Psoas muscle (tissue), 8 donors: ENCODE measurements at places on chromosomes 2 and 18.

DNA sequence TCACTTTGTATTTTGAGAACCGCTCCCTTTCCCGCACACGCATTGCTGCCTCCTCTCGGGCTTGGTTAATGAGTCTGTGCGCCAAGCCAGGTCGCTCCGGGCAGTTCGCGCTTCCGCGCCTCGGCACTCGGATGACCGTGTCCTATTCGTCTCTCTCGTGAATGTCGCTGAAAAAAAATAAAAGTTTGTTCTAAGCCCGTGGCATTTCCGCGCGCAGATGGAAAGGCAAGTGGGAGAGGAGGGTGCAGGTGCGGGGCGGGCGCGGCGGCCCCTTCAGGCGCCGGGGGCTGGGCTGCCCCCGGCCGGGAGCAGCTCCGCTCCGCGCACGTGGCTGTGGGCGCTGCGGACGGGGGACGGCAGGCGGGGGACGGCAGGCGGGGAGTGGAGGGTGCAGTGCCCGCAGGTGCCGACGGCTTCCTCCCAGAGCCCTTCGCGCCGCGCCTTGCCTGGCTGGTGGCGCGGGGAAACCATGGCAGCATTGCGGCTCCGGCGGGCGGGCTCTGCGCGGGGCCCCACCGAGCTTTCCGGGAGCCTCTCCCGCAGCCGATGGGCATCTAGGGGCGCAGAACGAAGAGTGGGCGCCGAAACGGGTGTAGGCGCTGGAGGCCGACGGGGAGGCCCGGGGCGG lies 159.6 kb upstream of the SIX2 start:
- peak overlapping the region; percentile 72 for H3K27ac ChIP-seq
- no peaks in the 10 kb centered on the region for H3K36me3 ChIP-seq
- peaks cover 9% of the 10 kb centered on the region for H3K4me1 ChIP-seq
- no peaks in the 10 kb centered on the region for H3K27me3 ChIP-seq
- peak; percentile 24 for DNase-seq
- peak overlapping the region; percentile 82 for H3K4me3 ChIP-seq

- H3K4me3 ChIP-seq, result peak overlapping the region; percentile 59
- H3K4me1 ChIP-seq, result peaks cover 9% of the 10 kb centered on the region
- no peak overlapping the region for H3K27ac ChIP-seq
- H3K36me3 ChIP-seq, result no peaks in the 10 kb centered on the region
These were observed 4.5 kb upstream of the LIMS2 start for GRCh38 chr2:127679680-127680361.

GRCh38 chr2:110752871-110753270 lies 20.5 kb downstream of the ACOXL start:
- H3K27ac ChIP-seq, result no peak overlapping the region
- no peaks in the 10 kb centered on the region for H3K4me1 ChIP-seq
- H3K36me3 ChIP-seq, result no peaks in the 10 kb centered on the region
- no peak for DNase-seq

GRCh38 chr2:144986691-144987090 lies 466.8 kb upstream of the ZEB2 start:
- no peaks in the 10 kb centered on the region for H3K27me3 ChIP-seq
- H3K4me1 ChIP-seq, result no peaks in the 10 kb centered on the region
- no peak overlapping the region for H3K27ac ChIP-seq
- H3K4me3 ChIP-seq, result no peak overlapping the region

DNA sequence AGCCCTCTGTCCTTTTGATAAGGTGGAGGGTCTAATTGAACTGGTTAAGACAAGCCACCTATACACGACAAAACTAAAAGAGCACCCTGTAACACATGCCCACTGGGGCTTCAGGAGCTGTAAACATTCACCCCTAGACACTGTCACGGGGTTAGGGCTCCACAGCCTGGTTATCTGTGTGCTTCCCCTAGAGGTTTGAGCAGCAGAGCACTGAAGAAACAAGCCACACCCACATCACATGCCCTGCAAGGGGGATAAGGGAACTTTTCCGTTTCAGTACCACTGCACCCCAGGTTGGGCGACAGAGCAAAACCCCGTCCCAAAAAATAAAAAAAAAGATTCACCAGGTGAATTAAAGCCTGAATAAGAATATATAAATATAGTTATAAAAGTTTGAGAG lies 913.7 kb upstream of the ACVR2A start:
- no peak overlapping the region for H3K27ac ChIP-seq
- H3K4me1 ChIP-seq, result no peaks in the 10 kb centered on the region
- DNase-seq, result no peak
- H3K4me3 ChIP-seq, result no peak overlapping the region
- H3K36me3 ChIP-seq, result no peaks in the 10 kb centered on the region

DNA sequence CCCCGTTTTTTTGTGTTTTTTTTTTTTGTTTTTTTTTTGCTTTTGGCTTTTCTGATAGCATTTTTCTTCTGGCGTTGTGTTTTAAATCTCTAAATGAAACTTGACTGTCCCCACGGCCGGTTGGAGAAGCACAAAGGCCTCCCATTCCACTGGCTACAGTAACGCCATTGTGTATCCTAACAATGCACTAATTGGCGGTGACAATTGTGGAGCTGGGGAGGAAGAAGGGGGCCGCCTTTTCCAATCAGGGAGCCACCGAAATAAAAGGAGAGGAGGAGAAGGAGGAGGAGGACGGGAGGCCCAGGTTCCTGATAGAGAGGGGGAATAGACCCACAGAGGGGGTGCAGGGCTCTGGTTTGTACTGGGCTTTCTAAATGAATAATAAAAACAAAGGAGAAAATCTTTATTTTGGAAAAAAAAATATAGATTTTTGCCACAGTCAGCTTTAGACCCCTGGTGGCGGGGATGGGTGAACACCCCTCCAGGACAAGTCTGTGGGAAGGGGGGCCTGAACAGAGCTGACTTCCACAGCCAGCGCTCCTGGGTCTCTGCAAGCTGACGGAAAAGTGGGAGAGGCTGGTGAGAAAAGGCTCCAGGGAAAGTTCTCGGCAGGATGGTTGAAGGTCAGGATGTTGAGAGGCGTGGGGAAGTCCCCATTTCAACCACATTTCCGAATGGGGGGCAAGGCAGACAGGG lies 43.7 kb upstream of the FZD5 start:
- no peak for DNase-seq
- no peaks in the 10 kb centered on the region for H3K27me3 ChIP-seq

DNA sequence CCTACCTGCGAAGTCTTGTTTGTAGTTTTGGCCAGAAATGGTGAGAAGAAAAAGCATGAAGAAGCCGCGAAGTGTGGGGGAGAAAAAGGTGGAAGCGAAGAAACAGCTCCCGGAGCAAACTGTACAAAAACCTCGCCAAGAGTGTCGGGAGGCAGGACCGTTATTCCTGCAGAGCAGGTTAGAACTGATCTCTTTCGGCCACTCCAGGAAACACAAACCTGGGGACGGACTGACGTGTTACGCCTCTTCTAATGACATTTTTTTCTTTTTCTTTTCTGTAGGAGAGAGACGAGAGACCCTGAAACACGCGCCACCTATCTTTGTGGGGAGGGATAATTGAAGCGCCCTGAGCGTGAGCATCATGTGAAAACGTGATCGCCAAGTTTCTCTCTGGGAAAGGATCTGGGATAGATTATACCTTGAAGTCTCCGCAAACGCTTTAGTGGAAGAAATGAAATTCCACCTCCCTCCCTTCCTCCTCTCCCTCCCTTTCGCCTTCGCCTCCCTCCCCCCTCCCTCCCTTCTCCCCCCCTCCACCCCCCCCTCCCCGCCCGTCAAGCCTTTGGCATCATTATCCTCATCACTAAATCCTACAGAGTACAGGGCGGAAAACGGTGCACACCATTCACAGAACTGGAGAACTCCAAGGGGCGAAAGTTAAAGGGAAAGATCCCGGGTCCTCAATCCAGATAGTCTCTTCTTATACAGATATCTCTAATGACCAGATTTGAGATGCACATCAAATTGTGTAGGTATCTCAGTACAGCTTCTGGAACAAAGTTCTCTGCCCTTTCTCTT lies at the start of gene ZEB2:
Gene ZEB2 (minus strand): TSS at position 186 of the 798 bp plus-strand sequence. CDS start 2,769 bp downstream, outside the sequence.
- peak within 1 kb of the TSS; percentile 89 for H3K4me3 ChIP-seq
- H3K27ac ChIP-seq, result peak within 1 kb of the TSS; percentile 96
- DNase-seq, result peak; percentile 34
- no peaks in the 10 kb centered on the region for H3K36me3 ChIP-seq

DNA sequence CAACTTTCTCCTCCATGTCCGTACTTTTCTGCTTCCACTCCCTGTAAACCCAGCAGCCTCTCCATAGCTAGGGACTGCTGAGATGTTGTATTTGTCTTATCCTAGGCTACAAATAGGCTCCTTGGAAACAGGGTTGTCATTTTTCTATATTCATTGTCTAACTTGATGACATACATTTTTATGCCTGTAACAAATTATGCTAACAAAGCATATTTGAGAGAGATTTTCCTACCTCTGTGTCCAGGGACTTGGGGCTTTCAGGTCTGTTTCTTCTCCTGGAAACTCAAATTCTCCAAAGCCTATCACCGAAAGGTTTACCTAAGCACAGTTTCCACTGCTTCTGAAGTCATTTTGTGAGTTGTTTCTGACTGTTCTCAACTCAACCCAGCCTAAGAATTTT lies 102.7 kb downstream of the UBE2E3 start:
- H3K27me3 ChIP-seq, result no peaks in the 10 kb centered on the region
- no peak overlapping the region for H3K27ac ChIP-seq
- H3K4me1 ChIP-seq, result no peaks in the 10 kb centered on the region
- DNase-seq, result no peak

DNA sequence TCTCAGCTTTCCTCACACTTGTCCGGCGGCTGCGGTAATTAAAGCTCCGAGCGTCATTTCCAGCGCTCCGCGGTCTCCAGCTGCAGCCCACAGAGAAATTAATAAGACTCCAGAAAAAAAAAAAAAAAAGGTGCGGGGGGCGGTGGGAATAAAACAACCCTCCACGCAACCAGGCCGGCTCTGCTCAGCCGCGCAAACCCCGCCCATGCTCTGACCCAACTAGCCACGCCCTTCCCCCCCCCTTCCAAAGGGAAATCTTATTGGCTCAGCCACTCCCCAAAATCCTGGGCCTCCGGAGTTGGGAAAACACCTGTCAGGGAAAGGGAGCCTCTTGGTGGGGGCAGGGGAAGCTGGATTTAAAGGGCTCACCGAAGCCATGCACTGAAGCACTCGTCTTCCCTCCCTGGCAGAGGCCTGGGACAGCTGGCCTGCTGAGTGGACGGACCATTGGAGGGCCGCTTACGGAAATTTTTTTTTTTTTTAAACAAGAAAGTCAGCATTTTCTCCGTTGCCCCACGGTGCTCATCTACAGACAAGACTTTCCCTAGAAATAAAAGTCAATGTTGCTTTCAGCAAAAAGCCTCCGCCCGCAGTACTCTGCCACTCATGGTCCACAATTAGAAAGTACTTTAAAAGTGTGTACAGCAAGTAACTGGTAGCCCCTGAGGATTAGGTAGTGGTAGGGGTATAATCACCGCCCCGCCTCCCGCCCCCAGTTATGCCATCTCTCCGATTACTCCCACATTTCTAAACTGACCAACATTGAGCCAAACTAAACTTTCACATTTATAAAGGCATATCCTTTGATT lies 674 bp upstream of the ERBB4 start:
- peaks cover 15% of the 10 kb centered on the region for H3K4me1 ChIP-seq
- no peaks in the 10 kb centered on the region for H3K36me3 ChIP-seq
- H3K4me3 ChIP-seq, result peak overlapping the region; percentile 91
- H3K27ac ChIP-seq, result peak overlapping the region; percentile 83
- DNase-seq, result peak; percentile 52
- H3K27me3 ChIP-seq, result no peaks in the 10 kb centered on the region

DNA sequence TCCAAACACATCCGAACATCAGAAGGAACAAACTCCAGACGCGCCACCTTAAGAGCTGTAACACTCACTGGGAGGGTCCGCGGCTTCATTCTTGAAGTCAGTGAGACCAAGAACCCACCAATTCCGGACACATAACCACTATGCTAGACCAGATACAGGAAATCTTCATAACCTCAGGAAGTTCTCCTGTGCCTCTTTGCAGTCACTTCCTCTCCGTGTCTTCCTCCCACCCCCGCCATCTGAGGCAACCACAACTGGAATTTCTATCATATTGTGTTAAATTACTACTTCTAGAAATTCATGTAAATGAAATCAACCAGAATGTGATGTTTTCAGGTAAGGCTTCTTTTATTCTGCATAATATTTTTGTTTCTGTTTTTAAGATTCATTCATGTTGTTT lies 631.0 kb upstream of the NXPH2 start:
- no peak overlapping the region for H3K27ac ChIP-seq
- H3K4me1 ChIP-seq, result no peaks in the 10 kb centered on the region
- no peak for DNase-seq

DNA sequence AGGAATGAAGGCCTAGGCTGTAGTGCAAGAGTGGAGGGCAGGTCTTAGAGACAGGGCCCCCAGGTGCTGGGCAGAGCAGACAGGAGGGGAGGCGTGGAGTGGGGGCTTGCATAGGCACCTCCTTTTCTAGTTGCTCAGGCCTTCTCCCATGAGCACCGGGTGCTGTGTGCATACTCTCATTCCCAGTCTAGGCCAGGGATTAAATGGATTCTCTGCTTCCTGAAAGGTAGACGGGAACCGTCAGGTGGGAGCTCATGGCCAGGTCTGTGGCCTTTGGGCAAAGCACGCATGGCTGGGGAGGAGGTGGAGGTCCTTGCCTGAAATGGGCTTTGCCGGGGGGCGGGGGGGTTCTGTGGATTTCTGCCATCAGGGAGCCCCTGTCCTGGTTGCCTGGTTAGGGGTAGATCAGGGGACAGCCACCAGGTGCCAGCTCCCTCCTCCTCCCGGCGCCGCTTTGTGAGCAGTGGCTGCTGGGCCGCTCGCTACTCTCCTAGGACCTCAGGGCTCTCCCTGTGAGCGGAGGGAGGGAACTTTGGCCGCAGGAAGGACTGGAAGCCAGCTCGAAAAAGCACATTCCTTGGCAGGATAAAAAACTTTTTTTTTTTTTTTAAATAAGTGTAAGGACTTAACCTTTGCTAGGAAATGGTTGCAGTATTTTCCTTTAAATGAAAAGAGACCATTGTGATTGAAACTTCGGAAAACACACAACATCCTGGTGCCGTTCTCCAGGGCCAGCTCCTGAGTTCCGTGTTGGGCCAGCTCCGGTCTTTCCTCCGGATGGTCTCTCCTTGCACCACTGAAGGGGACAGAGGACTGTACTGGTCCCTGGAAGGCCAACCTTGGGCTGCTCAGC lies 82.8 kb upstream of the HAAO start:
- peaks cover 14% of the 10 kb centered on the region for H3K4me1 ChIP-seq
- no peaks in the 10 kb centered on the region for H3K36me3 ChIP-seq
- no peaks in the 10 kb centered on the region for H3K27me3 ChIP-seq
- H3K27ac ChIP-seq, result peak overlapping the region; percentile 68

DNA sequence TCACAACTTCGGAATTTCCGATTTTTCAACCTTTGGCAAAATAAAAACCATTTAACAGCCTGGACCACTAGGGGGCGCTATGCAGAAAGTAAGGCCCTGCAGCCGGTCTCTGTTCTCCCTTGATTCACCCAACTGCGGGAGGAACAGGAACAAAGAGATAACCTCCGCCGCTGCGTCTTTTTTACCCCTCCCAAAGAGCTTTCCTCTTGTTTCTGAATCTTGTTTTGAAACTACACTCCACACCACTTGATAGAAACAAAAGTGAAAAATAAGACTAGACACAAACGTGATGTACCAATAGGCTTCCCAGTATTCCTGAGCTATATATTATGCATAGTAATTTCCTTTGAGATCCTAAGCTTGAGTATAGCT lies 231.2 kb downstream of the MYO3B start:
- H3K27me3 ChIP-seq, result no peaks in the 10 kb centered on the region
- no peak overlapping the region for H3K27ac ChIP-seq
- DNase-seq, result peak; percentile 43
- H3K36me3 ChIP-seq, result no peaks in the 10 kb centered on the region

- H3K4me3 ChIP-seq, result no peak overlapping the region
- H3K4me1 ChIP-seq, result no peaks in the 10 kb centered on the region
- H3K27me3 ChIP-seq, result no peaks in the 10 kb centered on the region
- no peak for DNase-seq
- no peak overlapping the region for H3K27ac ChIP-seq
These were observed 10.6 kb upstream of the C2orf74 start for GRCh38 chr2:61151436-61151835.

- H3K27me3 ChIP-seq, result no peaks in the 10 kb centered on the region
- no peak for DNase-seq
These were observed 17.1 kb upstream of the PLEKHM3 start for GRCh38 chr2:208042450-208042849.
